ENCODE measurements at places on chromosomes 2 and 18. TPM values are rescaled to one million over a fixed set of nuclear protein-coding genes. Genes with fewer than 3 reads are reported as not detected.

DUSP19 gene
- total RNA-seq: not detected

DHRS9 gene
- total RNA-seq: not detected

ACMSD gene
- total RNA-seq: not detected

DNA sequence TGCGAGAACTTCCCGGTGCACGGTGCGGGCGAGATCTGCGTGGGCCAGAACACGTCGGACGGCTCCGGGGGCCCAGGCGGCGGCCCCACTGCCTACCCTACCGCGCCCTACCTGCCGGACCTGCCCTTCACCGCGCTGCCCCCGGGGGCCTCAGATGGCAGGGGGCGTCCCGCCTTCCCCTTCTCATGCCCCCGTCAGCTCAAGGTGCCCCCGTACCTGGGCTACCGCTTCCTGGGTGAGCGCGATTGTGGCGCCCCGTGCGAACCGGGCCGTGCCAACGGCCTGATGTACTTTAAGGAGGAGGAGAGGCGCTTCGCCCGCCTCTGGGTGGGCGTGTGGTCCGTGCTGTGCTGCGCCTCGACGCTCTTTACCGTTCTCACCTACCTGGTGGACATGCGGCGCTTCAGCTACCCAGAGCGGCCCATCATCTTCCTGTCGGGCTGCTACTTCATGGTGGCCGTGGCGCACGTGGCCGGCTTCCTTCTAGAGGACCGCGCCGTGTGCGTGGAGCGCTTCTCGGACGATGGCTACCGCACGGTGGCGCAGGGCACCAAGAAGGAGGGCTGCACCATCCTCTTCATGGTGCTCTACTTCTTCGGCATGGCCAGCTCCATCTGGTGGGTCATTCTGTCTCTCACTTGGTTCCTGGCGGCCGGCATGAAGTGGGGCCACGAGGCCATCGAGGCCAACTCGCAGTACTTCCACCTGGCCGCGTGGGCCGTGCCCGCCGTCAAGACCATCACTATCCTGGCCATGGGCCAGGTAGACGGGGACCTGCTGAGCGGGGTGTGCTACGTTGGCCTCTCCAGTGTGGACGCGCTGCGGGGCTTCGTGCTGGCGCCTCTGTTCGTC is 1.7 kb downstream of the FZD7 start:
- DNase-seq: peak; percentile 35

- no peak for DNase-seq
Observed at GRCh38 chr2:101509499-101510284, 34.8 kb upstream of the RFX8 start.

GRCh38 chr18:47995654-47996053 is 65.2 kb upstream of the SMAD2 start:
- DNase-seq: no peak

GRCh38 chr18:79374408-79375171 is 21.1 kb upstream of the NFATC1 start:
- no peak for DNase-seq

DNA sequence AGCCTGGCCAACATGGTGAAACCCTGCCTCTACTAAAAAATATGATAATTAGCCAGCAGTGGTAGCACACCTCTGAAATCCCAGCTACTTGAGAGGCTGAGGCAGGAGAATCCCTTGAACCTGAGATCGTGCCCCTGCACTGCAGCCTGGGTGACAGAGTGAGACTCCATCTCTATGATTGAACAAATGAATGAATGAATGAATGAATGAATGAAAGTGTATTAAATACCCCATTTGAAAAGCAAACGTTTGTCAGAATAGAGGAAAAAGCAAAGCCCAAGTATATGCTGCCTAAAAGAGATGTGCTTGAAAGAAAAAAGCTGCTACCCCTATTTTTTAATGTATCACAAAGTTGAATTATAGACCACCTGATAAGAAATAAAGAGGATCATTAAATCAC is 89.1 kb upstream of the TTC27 start:
- DNase-seq: no peak

DNA sequence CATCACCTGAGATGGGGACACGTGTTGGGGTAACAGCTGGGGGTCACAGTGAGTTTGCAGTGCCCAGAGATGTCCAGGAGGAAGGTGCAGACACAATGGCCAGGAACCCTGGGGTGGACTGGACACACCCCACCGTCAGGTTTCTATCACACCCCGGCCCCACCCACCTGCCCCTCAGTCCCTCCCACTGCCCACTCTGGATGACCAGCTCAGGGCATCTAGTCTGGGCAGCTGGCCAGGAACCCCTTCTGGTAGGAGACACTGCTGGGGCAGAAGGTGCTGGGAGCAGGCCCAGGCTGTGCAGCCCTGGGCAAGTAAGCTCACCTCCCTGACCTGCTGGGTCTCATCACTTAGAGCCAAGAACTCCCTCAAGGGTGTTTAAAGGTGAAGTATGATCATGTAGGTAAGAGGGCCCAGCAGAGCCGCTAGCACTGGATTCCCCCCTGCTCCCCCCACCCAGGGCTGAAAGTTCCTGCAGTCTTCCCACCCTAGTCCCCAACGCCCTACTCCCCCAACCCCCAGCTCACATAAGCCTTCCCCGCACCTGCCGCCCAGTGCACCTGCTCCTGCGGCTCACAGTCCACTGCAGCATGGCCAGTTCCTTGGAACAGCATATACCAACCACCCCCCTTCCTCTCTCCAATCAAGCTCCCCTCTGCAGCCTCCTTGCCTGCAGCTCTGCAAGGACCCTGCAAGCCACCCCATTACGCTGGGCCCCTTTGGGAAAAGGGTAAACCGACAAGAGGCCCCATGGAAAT is 17.3 kb downstream of the BIN1 start:
- DNase-seq: no peak

GRCh38 chr18:40707797-40708196 is 1247.2 kb upstream of the PIK3C3 start:
- no peak for DNase-seq

DNA sequence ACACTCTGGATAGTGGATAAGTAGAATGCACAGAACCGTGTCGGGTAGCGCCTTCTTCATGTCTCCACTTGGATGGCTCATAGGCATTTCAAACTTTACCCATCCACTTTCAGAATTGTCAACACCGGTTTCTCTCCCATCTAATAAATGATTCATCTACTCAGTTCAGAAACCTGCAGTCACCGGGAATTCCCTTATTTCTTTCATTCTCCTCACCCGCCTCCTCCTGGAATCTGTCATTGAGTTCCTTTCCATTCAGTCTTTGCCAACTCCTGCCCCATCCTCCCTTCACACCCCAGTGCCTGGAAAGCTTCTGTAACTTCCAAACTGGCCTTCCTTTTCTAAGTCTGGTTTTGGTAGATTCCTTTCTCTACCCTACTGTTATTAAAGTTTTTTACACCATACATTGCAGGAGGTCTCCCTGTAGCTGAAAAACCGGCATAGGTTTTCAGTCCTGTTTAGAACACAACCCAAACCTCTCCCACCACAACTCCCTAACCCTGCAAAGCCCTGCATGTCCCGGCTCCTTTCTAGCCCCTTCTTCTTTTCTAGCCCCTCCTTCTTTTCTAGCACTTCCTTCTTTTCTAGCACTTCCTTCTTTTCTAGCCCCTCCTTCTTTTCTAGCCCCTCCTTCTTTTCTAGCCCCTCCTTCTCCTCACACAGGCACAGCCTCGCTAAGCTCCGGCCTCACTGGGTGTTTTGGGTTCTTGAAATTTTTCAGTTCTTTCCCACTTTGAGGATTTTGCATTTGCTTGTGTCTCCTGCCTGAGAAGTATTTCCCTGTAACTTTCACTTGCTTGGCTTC is 133.9 kb upstream of the KLHL14 start:
- DNase-seq: no peak

DNA sequence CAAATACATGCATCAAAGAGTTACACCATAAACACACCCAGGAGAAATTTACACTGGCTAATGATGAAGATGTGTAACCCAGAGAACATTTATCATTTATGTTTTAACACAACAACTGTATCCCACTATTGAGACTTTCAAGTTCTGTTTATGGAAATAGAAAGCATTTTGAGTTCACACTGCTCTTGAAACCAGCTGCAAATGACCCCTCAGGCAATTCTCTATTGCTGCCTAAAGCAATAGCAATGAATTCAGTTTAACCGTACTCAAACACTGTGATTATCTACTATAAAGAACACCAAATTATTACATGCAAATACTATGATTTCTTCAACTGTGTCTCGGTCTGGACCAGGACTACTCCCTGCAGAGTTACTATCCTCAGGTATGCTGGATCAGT is 452.7 kb upstream of the NRXN1 start:
- DNase-seq: no peak

DNA sequence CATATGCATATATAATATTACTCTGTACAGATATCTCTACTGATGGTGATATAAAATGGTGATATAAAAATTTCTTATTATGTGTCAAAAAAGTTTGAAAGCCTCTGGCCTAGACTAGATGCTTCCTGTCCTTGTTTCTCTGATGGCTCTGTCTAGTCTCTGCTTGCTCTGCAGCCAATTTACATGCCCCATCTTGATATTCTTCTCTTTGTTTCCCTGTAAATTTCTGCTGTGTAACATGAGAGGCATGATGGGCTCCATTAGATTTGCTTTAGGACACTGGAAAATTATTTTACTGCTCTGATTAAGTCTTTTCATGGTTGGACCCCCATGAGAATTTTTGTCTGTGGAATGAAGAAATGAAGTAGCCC is 24.3 kb downstream of the BABAM2 start:
- no peak for DNase-seq

- no peak for DNase-seq
Observed at GRCh38 chr2:163428187-163428586, 307.6 kb downstream of the FIGN start.

DNA sequence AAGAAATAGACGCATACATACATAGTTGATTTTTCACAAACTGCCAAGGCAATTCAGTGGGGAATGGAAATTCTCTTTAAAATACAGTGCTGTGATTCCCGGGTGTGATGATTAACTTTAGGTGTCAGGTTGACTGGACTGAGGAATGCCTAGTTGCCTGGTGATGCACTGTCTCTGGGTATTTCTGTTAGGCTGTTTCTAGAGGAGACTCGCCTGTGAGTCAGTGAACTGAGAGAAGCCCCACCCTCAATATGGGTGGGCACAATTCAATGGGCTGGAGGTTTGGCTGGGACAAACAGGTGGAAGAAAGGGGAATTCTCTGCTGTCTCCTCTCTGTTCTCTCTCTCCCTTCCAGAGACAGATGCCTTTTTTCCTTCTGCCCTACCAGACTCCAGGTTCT is 187.6 kb downstream of the ARHGAP28 start:
- no peak for DNase-seq

DNA sequence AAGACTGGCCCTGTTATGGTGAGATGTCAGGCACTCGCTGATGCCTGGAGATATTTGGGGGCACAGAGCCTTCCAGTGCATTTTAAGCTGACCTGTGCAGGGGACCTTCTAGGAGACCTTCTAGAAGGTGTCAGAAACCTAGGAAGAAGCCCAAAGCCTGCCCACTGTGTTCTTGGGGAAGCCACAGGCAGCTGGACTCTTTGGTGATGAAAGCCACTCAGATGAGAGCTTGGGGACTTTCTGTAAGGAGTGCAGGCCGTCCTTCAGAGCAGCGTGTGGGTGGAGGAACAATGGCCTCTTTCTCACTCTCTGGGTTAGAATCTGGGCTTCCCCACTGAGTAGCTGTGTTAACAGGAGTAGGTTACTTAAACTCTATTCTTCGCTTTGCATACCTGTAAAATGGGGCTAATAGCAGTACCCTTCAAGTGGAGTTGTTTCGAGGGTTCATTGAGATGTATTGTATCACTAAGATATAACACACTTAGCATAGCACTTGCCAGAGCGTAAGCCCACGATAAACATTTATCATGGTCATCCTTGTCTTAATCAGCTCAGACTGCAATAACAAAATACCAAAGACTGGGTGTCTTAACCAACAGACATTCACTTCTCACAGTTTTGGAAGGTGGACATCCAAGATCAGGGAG is 322.3 kb upstream of the EPAS1 start:
- DNase-seq: no peak

DNA sequence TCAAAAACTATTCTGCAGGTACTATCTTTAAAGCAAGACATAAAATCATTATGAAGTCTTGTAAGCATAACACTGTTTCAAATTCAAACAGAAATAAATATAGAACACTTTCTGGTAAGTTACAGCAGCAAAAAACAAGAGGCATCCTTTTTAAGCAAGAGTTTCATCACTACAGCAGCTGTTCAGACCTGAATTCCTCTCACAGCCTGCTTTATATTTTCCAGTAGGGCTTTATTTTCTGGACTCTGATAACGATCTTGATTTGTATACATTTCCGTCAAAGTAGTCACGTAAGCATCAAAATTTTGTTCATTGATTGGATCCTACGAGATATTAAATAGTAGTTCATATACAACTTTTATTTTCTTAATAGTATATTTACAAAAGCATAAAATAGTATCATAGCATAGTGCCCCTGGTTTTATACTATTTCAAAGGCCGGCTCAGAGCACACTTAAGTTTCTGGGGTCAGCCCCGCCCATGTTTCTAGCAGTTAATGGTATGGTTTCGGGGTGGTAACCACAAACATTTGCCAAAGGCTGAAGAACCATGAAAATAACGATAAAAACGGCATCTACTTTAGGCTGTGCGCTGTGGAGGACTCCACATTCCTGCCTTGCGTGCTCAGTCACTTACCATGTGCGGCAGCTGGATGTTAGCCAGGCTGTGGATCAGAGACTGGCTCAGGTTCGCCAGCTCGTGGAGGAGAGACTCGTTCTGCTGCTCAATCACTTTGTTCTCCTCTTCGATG is 47.5 kb upstream of the PXDN start:
- DNase-seq: no peak

DNA sequence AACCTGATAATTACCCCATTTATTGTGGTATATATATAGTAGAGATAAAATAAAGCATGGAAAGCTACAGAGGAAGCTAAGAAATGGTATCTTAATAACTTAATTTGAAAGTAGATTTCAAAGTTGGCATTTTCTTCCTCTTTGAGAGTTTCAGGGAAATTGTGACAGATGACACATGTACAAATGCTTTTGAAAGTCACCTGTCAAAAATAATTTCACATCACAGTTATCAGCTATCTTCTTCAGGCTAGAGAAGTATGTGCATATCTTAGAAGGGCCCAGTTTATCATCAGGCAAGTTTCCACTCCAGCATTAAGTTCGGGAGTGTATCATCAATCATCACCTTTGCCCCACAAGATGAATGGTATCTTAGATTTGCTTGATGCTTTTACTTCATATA is 457.9 kb downstream of the LRRTM4 start:
- DNase-seq: no peak

DNA sequence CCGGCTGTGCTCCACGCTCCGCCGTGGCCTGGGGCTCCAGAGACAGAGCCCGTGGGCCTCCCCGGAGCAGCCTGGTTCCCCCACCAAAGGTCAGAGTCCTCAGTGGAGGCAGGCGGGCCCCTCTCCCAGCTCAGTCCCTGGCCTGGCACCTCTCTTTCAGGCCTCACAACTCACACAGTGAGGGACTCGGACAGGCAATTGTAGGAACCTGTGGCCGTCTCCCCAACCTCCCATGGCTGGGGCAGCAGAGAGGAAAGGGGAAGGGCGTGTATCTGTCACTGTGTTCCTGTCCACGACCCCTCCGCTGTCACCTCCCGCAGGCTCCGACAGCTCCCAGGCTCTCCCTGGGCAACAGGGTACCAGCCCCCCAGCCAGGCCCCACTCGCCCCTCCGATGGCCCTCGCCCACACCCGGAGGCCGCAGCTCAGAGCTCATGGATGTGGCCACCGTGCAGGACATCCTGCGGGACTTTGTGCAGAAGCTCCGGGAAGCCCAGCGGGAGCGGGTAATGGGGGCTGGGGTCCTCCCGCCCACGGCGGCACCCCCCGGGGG is 32.4 kb upstream of the SNED1 start:
- no peak for DNase-seq
